ENCODE measurements at places on chromosomes 11 and 22.

DNA sequence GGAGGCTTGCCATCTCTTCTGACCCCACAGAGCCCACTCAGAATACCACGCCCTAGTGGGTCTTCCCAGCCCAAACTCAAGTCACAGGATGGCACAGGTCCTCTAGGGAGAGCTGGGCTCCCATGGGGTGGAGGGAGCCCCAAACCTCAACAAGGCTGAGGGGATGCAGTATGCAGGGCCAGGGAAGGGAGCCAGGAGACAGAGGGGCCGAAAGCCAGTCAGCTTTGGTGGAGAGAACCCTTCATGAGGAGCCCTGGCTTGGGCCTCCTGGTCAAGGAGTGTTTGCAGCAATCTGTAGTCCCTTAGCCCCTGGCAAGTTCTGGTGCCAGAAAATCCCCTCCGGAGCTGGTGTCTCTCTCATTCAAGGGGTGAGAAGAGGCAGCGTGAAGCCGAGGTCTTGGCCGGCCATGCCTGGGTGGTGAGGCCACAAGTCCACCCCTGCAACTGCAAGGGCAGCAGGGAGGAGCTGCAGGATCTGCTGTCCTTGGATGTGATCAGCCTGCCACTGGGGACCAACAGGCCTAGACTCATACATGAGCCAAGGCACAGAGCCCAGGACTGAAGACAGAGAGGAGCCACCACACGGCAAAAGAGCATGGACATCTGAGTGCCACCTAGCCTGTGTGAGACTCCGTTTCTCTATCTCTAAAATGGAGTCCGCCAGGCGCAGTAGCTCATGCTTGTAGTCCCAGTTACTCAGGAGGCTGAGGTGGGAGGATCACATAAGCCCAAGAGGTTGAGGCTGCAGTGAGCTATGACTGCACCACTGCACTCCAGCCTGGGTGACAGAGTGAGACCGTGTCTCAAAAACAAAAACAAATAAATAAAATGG is 24.1 kb downstream of the NEAT1 start:
- no peak for DNase-seq

DNA sequence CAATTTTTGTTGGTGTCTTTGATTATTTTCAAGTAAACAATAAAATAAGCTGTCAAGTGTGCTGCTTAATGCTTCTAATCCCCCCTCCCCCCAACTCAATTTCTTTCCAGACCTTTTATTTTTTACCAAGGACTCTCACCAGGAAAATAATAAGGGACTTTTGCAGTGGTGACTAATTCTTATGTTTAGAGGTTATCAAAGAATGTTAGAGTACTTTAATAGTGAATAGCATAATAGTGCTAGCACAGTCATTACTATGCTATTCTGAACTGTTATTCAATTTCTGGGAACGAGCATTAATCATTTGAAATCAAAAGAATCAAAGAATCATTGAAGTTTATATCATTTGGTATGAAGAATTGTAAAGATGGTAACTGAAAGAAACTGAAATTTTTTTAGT is 251.4 kb downstream of the DDX10 start:
- no peak for DNase-seq

DNA sequence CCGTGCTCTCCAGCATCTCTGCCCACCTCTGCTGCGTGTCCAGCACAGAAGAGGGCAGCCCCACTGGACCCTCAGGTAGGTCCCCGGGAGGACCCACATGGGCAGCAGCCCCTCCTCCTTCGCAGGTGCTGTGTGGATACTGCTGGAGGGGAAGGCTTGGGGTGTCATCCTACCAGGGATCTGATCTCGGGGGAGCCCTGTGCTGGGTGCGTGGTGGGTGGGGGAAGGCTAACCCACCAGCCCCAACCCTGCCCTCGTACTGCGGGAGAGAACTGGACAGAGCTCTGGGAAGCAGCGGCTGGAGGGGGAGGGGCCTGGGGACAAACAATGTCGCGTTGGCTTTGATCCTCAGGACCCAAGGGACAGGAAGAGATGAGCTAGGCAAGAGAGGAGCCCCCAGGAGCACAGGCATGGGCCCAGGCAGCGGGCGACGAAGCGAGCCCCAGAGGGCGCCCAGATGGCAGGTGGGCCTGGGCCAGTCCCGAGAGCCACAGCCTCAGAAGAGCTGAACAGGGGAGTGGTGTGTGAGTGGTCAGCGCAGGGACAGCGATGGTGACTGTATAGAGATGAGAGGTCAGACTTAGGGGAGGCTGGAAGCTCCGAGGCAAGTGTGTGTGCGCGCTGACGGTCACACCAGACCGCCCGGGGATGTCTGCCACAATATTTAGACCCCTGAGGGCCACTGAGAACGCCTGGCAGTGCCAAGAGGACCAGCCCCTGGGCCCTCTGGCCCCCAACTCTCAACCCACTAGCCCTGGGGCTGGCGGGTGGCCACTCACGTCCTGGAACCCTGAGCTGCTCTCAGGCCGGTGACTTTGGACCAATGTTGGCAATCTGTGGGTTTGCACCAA is 1.4 kb upstream of the PIM3 start:
- DNase-seq: no peak

DNA sequence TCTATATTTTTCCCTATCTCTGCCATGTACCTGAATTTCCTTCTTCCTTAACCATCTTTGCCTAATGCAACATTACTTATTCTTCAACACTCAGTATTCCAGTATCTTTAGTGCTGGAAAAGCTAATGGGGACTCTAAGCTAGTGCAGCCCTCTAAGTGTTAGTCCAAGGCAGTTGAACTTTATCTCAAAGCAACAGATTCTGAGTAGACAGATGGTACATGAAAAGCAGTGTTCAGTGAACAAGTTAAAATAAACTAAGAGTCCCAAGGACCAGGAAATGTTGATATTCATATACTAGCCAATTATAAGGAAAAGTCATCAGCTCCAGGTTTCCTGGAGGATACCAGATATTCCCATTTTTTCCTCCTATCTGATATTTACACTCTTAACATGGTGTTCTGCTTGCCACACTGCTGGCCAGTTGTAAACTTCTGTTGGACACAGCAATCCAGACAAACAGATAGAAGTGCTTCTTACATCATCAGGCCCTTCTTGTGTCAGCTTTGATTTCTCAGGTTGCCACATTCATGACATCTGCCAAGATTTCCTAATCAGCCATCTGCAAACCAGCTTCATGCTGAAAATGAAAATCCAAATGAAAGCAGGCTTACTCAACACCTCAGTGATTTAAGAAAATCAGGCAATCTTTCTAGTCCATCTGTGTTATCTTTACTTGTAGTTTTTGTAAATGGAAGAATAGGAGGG is 255.9 kb upstream of the POU2AF2 start:
- DNase-seq: no peak

GRCh38 chr11:12512132-12512531 is 134.8 kb downstream of the PARVA start:
- no peak for DNase-seq

- DNase-seq: peak; percentile 87
Measured at GRCh38 chr22:29625090-29625825, 21.8 kb downstream of the NF2 start.

DNA sequence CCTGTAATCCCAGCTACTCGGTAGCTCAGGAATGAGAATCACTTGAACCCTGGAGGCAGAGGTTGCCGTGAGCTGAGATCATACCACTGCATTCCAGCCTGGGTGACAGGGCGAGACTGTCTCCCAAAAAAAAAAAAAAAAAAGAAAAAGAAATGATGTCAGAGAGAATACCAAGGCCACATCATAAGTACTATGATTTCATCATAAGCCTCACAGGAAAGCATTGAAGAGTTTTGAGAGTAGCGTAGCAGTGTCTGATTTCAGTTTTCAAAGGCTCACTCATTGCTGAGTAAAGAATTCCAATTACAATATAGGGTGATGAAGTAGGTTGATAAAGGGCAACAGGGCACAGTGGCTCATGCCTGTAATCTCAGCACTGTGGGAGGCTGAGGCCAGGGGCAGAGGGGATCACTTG is 88.8 kb downstream of the MRTFA start:
- peak; percentile 54 for DNase-seq

DNA sequence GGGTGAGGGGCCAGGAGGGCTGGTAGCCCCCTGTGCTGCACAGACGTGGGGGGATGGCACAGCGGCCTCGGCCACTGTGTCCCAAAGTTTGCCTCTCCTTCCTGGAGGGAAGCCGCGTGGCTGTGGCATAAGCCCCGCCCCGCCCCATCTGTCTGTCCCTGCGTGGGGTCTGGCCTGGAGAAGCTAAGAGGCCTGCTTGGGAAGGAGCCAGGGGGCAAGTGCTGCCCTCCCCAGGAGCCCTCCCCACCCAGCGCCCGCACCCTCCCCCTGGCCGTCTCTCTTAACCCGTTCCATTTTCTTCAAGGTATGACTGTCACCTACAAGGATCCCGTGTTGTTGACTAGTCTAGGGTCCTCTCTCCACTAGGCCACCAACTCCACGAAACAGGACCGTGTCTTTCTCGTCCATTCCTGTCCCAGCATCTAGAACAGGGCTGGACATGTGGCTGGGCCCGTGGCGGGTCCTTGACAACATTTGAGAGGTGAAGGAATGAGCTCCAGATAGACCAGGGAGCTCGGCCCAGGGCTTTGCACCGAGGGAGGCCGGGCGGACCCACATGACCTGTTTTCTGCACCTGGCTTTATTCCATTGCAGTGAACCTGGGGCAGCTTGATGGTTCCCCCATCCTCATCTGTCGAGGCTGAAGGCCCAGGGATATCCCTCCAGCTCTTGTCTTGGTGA is 428.0 kb downstream of the TBC1D22A start:
- no peak for DNase-seq

DNA sequence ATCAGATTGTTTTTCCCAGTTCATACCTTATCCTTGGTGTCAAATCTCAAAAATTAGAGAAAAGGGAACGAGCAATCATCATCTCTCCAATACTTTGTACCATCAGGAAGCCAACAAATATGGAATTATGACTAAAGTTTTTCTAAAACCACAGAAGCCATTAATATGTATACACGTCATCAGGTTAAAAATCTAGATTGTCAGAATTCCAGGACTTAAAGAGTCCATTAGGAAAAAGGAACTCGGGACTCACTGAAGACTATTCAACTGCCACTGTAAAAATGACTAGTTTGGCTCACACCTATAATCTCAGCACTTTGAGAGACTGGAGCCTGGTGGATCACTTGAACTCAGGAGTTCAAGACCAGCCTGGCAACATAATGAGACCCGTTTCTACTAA is 344.4 kb upstream of the LRRC4C start:
- DNase-seq: no peak

- no peak for DNase-seq
Measured at GRCh38 chr11:76786016-76786415, 2.9 kb downstream of the TSKU start.

- no peak for DNase-seq
Measured at GRCh38 chr11:2797121-2797711, 88.4 kb downstream of the CDKN1C start.

GRCh38 chr22:27801202-27801615 is 347 bp downstream of the MN1 start:
- DNase-seq: no peak

GRCh38 chr11:31643857-31644256 is 134.3 kb downstream of the ELP4 start:
- DNase-seq: no peak

GRCh38 chr22:32888976-32889375 is 87.5 kb downstream of the TIMP3 start:
- DNase-seq: no peak

- DNase-seq: no peak
Measured at GRCh38 chr22:19218541-19219233, 40.2 kb upstream of the SLC25A1 start.

DNA sequence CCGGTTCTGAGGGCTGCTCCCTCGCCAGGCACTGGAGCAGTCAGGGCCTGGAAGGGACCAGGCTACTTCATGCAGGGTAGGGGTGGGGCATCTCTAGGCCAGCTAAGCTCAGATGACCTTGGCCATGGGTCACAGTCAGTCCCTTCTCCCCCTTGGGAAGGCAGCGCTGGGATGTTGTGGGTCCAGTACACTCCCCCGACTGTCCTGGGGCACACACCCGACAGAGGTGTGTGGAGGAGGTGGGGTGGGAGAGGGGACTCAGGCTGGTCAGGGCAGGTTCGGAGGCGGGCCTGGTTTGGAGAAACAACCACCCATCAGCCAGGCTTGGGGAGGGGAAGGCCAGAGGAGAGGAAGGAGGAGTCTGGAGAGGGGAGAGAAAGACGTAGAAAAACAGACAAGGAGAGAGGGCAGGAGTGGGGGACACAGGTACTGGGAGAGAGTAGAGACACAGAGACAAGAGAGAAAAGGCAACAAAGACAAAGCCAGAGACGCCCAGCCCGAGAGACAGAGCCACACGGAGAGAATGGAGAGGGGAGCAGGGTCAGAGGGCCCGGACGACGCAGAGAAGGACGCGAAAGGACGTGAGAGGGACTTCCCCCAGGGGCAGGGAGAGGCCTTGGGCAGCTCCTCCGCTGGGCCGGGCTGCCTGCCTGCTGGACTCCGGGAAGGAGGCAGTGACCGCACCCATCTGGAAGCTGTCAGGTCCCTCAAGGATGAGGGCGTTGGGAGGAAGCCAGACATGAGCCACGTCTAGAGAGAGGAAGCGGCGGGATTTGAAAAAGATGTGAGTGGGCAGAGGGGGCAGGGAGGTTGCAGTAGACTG is 30.6 kb upstream of the TSKU start:
- no peak for DNase-seq

- DNase-seq: peak; percentile 63
Measured at GRCh38 chr22:38653741-38654140, 2.5 kb downstream of the FAM227A start.

- no peak for DNase-seq
Measured at GRCh38 chr22:48096851-48097665, 1334.6 kb downstream of the TBC1D22A start.

GRCh38 chr11:1746511-1746931 is 3.9 kb downstream of the IFITM10 start:
- no peak for DNase-seq

- DNase-seq: no peak
Measured at GRCh38 chr11:109514313-109515018, 92.5 kb downstream of the C11orf87 start.

DNA sequence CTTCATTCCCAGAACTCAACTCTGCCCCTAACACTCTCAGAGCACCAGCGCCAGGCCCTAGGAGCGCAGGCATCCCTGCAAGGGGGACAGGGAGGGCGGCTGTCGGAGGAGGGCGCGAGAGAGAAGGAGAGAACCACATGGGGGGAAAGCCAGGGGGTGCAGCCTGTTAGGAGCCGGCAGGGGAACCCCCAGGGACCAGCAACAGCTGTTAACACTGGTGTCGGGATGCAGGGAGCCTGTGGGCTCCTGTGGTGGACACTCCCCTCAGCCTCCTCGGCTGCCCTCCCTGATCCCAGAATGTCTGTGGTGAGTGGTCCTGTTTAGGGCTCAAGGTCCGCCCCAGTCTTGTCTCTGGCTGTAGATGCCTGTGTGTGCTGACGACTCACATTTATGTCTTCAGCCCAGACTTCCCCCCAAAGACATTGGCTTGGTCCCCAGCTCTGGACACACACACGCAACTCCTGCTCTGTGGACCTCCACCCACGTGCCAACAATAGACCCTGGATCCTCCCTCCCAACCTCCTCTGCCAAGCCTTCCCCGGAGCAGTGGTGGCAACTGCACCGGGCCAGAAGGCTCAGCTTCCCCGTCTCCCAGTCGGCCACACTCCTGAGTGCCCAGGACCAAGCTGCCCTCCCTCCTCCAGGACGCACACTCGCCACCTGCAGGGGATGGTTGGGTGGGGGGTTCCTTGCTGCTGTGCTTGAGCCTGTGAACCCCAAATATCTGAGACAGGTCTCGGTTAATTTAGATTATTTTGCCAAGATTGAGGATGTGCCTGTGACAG is 817 bp upstream of the IFITM5 start:
- no peak for DNase-seq

- no peak for DNase-seq
Measured at GRCh38 chr11:19976281-19976941, 183.9 kb downstream of the DBX1 start.

- peak; percentile 99 for DNase-seq
Measured at GRCh38 chr22:42090596-42091454, at the start of gene NDUFA6. NDUFA6 (minus strand) TSS chr22:42090772; CDS start chr22:42090744, 28 bp downstream.

GRCh38 chr11:44582641-44583352 is 17.3 kb downstream of the CD82 start:
- DNase-seq: no peak

- no peak for DNase-seq
Measured at GRCh38 chr11:64344787-64345186, 4.8 kb downstream of the CCDC88B start.
